ENCODE measurements at places on chromosomes 2 and 18.

GRCh38 chr2:83081826-83082690 lies 1377.0 kb downstream of the SUCLG1 start:
- DNase-seq = no peak

DNA sequence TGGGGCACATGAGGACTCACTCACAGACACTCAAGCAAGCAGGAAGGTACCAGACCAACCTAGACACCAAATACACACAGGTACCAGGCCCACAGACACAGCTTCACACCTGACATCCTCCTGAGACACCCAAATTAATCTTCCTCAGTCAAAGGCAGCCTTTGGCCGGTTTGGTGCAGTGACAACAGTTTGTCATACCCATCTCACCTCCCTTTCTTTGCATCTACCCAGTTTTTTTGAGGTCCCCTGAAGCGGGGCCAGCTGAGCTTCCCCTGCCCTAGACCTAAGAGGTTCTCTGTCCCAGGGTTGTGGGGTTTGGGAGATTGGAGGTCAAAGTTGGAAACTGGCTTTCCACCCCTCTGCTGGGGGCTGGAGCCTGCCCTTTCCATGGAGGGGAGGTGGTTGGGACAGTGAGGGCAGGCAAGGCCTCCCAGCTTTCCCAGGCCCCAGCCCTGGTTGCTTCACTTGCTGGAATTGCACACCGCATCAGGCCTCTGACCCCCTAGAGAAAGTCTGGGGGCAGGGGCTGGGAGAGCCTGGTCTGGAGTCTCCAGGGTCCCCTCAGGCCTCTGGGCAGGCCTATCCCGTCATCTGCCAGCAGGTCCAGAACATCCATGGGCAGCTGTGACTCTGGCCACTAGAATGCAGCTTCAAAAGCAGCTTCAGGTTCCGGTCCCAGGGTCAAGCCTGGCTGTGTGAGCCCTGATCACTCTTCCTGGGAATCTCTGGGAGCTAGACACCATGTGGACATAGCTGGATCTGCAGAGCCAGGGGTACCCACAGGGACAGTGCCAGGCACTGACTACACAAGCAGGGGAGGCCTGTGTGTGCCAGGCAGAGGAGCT lies 12.5 kb upstream of the TEX261 start:
- DNase-seq = no peak

- DNase-seq = no peak
Measured at GRCh38 chr2:228227466-228227865, 46.0 kb upstream of the SPHKAP start.

GRCh38 chr2:69779258-69780001 lies 37.5 kb downstream of the ANXA4 start:
- DNase-seq = no peak

DNA sequence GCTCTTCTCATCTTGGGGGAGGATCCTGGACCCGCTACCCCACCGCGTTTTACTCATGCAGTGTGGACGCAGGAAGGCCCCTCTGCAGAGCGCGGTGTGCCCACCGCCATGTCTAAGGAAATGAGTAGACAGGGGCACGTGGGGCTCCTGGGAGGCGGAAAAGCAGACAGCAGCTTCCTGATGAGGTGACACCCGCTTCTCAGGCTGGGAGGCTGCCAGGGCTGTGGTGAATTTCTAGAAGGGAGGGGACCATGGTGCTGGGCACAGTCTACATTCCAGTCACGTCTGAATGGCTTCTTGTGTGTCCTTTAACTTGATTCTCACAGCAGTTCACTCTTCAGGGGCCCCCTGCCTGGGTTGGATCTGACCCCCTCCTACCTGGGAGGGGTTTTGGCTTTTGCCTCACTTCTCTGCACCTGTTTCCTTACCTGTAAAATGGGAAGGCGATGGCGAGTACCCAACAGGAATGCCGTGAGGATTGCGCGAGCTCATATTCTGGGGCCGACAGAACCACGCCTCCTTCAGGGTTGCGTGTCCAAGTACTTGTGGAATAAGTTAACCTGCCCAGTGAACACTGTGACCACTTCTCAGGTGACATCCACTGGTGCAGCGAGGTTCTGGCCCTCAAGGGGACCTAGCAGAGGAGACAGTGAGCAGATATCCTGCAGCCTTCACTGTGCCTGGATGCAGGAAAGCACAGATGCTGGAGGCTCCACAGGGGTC lies 32.3 kb upstream of the MBP start:
- no peak for DNase-seq

- DNase-seq = no peak
Measured at GRCh38 chr2:146748046-146748445, 1096.8 kb upstream of the ACVR2A start.

GRCh38 chr2:229873123-229873581 lies 48.7 kb downstream of the TRIP12 start:
- DNase-seq = no peak

- DNase-seq = no peak
Measured at GRCh38 chr18:79585395-79586370, 93.9 kb upstream of the CTDP1 start.

GRCh38 chr2:19408592-19408991 lies 50.2 kb upstream of the OSR1 start:
- DNase-seq = no peak

DNA sequence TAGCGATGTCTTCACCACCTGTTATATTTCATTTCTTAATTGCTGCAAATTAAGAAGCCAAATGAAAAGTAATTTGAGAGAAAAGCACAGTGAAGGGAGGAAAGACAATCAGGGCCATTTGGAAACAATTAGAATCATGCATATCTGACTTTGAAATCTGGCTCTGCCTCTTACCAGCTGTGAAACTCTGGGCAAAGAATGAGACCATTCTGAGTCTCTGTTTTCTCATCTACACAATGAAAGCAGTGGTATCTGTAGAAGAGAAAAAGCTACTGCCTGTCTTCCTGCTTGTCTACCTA lies 334.5 kb upstream of the CYRIA start:
- DNase-seq = no peak

Data from midbrain (tissue), 1 donor.